ENCODE measurements at places on chromosomes 2 and 18. TPM values are rescaled to one million over a fixed set of nuclear protein-coding genes. Genes with fewer than 3 reads are reported as not detected.

PFN4 gene
- not detected for polyA plus RNA-seq

GRCh38 chr2:1837022-1837421 is 92.7 kb upstream of the PXDN start:
- DNase-seq, result no peak

DNA sequence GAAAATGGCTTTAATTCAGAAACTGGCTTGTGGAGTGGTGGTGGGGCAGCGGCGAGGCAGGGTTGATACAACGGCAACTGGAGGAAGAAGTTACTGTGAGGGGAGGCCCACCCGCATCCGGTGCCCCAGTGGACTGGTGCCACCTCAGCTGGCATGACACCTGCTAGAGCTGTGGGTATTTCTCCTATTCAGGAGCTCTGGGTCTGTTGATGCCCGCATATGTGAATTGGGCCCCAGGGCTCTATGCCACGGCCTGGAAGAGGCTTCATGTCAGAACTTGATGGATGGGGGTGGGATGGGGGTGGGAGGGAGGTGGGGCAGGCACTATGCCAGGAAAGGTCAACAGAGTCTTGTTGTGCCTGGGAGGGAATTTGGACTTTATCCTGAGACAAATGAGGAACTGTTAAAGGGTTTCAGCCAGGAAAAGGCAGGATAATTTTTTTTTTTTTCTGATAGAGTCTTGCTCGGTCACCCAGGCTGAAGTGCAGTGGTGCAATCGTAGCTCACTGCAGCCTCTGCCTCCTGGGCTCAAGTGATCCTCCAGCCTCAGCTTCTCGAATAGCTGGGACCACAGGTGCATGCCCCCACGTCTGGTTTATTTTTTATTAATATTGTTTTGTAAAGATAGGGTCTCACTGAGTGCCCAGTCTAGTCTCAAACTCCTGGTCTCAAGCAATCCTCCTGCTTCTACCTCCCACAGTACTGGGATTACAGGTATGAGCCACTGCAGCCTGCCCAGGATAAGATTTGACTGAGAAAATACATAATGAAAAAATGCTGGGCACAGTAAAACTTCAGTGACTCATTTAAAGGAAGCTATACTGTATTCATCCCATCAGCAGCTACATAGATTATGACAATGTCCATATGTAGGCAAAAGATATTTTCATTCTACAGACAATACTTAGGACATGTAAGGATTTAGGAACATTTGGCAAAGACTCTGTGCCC is 52.6 kb downstream of the SH2D6 start:
- DNase-seq, result peak; percentile 35

UGT1A10 gene
- polyA plus RNA-seq, result not detected

TFPI gene
- polyA plus RNA-seq, result 1.2 TPM

UGT1A3 gene
- polyA plus RNA-seq, result not detected

DNA sequence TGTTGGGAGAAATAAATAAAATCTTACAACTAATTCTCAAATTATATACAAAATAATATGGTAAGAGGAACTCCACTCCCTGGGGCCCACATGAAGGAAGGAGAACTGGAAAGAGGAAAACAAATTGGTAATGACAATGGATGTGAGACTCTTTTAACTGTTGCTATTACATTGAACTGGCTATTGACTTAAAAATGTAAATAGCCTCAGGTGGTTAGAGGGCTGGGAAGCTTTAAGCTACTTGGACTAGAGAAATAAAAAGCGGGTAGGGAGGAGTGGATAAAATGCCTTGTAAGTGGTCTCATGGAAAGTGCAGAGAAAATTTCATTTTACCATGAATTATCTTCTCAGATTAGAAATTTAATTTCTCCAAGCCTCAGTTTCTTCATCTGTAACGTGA is 64.1 kb downstream of the KCNJ3 start:
- no peak for DNase-seq

- DNase-seq, result no peak
Measured at GRCh38 chr18:5653802-5654201, 110.0 kb upstream of the EPB41L3 start.

GRCh38 chr2:201466050-201466675 is 14.6 kb downstream of the STRADB start:
- DNase-seq, result no peak

CD8B2 gene
- polyA plus RNA-seq, result not detected

- DNase-seq, result no peak
Measured at GRCh38 chr2:223051693-223052289, at the start of gene KCNE4. Gene KCNE4, plus strand, starts transcription at chr2:223052190. Its CDS starts 641 bp downstream, at chr2:223052831.

- no peak for DNase-seq
Measured at GRCh38 chr2:195838002-195838401, 181.0 kb downstream of the SLC39A10 start.

DNA sequence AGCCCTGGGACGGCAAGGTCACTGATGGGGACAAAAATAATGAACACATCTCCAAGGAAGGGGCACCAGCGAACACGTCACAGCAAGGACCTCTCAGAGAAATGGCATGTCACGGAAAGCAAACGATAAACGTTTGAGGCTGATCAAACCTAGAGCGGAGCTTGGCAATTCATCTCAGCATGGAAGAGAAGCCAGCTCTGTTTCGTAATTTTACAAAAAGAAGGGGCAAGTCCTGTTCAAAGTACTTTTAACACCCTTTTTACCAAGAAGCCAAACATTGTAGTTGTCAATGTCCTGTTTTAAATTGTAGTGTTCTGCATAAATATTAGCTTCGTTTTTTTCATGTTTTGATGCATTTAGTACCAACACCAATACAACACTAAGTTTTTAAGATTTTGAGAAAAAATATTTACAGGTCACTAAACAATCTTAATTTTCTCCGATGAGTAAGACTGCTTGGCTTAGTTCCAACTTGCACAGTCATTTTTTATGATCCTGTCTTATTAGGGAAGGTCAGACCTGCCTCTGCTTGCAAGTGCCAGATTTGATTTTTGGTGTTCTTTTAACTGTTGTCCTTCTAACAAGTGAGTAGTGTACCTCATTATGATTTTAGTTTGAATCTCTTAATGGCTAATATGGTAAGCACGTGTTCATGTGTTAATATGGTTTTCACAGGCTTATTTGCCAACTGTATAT is 818.5 kb upstream of the SALL3 start:
- no peak for DNase-seq

SERPINB7 gene
- not detected for polyA plus RNA-seq

GRCh38 chr18:32922951-32923430 is 150.2 kb upstream of the KLHL14 start:
- DNase-seq, result peak; percentile 62

GRCh38 chr2:65175894-65176530 is 46.1 kb upstream of the RAB1A start:
- DNase-seq, result no peak

GRCh38 chr2:174024524-174025270 is 59.5 kb upstream of the SP3 start:
- DNase-seq, result no peak

DNA sequence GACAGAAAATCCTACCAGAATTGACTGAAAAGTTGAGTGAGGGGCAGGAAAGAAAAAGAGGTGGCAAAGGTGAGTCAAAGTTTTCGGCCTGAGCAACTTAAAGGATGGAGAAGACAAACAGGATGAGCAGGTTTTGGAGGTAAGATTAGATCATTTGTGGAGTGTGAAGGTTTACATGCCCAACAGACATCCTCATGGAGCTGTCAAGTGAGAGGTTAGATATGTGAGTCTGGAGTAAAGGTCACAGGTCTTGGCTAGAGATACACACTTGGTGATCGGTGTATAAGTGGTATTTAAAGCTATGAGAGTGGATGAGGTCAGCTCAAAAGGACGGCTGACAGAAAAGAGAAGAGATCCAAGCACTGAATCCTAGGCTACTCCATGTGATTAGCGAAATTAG is 11.1 kb upstream of the MYL12A start:
- no peak for DNase-seq

DNA sequence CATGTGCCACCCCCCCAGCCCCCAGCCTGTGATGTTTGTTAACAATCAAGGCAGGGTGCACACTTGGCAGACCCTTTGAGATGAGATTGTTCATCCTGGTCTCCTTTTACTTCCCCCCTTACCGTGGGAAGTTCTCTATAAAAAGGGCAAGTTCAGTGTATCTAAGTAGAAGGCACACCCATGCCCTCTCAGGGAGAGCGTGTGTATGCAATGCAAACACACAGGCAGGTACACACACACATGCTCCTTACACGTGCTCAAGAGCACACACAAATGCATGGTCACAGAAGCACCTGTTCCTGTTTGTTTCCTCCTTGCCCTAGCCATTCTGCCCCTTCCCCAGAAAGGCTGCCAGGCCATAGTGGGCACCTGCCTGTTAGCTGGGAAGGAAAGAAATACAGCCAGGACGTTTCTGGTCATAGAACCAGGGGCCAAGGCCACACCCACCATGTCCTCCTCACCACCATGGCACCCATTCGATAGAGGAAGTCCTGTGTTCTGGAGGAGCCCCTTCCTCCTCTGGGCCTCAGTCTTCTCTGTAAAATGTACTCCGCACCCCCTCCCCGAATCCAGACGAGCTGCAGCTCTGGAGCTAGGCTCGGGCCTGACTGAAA is 3.1 kb downstream of the ATOH8 start:
- no peak for DNase-seq

TRIM43 gene
- polyA plus RNA-seq, result not detected

DNA sequence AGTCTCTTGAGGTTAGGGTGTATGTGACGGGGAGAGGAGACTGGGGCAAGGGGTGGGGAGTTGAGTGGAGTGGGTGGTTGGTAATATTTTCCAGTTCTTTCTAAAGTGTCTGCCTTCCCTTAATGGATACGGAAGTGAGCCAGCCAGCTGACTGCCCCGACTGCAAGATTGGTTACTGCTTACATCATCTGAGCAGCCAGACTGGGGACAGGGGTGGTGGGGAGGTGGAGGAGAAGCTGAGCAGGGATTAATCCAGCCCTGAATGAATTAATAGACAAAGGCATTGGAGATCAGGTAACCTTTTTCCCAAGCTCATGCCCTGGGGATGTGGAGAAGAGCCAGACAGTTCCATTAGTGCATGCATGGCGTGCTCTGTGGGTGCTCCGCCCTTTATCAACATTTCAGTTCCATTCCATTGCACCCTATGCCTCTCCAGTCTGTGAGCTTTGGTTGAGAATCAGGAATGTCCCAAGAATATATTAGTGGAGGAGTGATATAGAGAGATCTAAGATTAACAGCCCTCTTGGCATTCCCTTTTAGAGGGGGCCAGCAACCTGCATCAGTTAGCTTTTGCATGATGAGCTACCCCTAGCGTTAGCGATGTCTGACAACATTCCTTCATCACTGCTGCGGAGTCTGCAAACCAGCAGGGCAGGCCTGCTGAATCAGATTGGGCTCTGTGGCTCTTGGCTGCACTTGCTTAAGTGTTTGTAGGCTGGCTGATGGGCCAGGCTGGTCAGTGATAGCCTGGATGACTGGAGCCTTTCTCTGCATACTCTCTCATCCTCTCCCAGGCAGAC is 67.4 kb downstream of the TNP1 start:
- no peak for DNase-seq

CD8B gene
- polyA plus RNA-seq, result 2.0 TPM

LIMS3 gene
- 0.74 TPM for polyA plus RNA-seq

GRCh38 chr18:3427944-3428343 is 22.0 kb upstream of the TGIF1 start:
- DNase-seq, result no peak

UGT1A9 gene
- polyA plus RNA-seq, result not detected

- DNase-seq, result no peak
Measured at GRCh38 chr2:240460781-240461431, 25.4 kb downstream of the GPC1 start.

DNA sequence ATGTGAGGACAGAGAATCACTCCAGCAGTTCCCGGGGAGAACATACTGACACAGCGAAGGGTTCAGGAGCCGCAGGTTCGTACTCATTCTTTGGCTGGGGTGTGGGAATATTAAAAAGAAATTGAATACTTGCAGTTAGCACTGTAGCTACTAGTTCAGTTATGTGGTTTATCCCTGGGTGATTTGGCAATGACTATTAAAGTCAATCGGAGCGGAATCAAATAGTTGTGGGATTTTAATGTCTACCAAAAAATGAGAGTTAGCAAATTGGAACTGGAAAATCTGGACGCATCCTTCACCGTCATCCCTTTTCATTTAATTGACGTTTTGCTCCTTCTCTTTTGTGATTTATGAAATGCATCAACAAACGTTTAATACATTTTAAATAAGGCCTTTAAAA is 50.8 kb downstream of the GBX2 start:
- no peak for DNase-seq

DNA sequence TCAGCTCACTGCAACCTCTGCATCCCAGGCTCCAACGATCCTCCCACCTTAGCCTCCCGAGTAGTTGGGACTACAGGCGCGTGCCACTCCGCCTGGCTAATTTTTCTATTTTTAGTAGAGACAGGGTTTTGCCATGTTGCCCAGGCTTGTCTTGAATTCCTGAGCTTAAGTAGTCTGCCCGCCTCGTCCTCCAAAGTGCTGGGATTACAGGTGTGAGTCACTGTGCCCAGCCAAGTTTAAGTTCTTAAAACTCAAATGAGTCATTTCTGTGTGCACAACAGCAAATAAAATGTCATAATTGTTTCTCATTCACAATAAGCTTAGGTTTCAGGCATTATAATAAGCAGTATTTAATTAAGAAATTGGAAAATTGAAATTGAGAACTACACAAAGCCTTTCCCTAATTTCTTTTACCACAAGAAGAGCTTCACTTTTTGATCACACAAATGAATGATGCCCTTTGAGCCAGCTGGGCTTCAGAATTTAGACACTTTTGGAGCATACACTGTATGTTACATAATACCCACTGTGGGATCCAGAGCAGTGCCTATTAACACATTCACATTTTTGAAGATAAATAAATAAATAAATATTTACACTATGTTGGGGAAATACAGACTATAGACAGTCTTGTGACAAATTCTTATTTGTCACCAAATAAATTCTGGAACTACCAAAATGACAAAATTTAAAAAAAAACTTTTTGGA is 8.6 kb upstream of the ME2 start:
- no peak for DNase-seq

- no peak for DNase-seq
Measured at GRCh38 chr2:137969418-137969765, 5.1 kb downstream of the HNMT start.

DNA sequence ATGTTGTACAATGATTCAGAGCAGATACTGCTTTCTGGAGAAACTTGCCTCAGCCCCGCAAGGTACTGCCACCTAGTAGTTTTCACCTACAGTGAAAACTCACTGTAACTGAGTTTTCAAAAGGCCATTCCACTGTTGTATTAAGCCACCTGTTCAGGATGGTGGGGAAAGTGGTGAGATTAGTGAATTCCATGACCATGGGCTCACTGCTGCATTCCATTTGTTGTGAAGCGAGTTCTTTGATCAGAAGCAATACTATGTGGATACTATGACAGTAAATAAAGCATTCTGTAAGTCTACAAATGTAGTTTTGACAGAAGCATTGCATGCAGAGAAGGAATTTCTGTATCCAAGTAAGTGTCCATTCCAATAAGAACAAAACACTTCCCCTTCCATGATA is 113.6 kb downstream of the LAMA3 start:
- no peak for DNase-seq

Measured in naive B cell (primary cell).